HFF-Myc (cell line): ENCODE measurements at places on chromosomes 1 and 21.

DNA sequence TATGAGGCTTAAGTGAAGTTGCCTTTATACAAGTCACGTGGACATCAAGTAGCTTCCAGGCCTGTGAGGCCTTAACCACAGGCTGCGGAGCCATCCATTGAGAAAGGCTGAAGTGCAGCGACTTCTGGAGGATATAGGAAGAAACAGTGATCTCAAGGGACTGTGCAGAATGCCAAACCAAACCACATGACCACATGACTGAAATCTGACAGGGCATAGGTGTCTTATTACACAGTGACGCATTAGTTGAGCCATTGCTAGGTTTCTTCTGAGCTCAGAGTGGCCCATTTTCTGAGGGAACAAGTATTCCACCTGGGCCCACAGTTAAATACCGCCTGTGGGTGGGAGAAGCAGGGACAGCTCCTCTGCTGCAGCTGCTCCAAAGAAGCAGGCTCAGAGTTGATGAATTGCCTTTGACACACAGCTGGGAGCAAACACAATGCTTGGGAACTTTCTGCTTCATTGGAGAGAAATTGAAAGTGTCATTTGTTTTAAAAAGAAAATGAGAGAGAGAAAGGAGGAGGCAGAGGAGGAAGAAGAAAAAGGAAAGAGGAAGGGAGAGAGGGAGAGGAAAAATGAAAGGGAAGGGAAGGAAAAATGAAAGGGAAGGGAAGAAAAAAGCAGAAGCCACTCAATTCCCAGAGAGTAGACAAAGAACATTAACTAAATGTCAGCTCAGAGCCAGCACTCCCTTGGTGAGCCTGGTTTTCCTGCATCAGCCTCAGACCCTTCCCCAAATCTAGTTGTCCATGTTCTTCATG, 94.4 kb downstream of the COLGALT2 start:
- peak; percentile 76 for DNase-seq

DNA sequence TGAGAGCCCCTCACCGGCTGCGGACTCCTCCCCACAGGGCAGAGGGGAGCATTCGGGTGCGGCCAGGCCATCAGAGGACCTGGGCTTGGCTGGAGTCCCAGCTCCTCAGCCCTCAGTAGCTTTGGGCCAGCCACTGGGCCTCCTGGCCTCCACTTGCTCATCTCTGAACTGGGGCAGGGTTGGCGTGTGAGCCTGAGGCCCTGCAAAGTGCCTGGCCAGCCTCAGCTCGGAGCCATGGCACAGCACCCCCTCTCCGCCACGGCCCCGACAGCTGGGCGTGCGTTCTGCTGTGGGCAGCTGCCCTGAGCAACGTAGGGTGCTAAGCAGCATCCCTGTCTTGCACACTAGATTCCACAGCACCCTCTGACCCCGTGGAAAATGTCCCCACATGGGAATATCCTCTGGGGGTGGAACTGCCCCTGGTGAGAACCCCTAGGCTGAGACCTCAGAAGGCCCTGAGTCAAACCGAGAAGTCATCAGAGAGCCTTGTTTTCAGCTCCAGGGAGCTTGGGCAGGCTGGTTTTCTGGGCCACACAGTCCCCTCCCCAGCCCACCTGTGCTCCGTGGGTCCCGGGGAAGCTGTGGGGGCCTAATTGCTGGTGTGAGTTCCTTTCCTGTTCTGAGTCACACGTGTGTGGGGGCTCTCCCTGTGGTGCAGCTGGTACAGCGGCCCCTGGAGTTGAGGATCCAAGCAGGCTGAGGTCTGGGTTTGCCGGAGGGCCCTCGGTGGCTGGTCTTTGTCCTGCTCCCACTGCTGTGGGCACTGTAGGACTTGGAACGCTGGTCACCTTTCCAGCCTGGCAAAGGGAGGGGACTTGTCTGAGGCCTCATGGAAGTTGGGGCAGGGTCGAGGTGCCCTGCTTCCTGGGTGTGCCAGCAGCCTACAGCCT, 24.5 kb downstream of the TP73 start:
- DNase-seq: no peak

GRCh38 chr1:147700042-147701006, 30.0 kb upstream of the ACP6 start:
- peak; percentile 27 for DNase-seq

DNA sequence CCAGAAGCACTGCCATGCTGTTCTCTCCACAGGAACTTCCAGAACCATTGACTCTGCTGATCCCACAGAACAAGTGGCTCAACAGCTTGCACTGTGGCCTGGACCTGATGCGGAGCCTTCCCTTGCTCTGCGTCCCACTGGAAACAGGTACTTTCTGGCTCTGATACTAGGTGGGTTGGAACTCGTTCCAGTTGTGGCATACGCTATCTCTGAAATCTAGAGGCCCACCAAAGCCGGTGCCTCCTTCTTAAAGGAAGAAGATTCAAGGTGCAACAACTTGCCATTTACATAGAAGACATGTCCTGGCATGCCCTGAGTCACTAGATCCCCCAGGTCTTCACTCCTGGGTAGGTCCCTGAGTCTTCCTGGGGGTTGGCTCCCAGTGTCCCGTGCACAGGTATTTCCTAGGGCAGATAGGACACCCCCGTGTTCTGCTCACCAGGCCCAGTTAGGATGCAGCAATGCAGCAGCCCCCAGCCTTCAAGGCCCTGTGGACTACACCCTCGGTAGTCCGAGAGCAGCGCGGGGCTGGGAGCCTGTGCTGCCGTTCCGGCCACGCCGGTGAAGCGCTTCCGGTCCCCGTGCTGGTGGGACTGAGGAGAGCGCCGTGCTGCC, 10.8 kb upstream of the PCBP3 start:
- DNase-seq: no peak

GRCh38 chr1:34500451-34500850, 254.4 kb upstream of the GJB5 start:
- no peak for DNase-seq

- no peak for DNase-seq
These were observed 44.8 kb upstream of the FMOD start for GRCh38 chr1:203395751-203396150.

GRCh38 chr1:29171089-29171488, 10.6 kb downstream of the SRSF4 start:
- no peak for DNase-seq

- DNase-seq: no peak
These were observed 29.5 kb downstream of the AK4 start for GRCh38 chr1:65177457-65177856.

DNA sequence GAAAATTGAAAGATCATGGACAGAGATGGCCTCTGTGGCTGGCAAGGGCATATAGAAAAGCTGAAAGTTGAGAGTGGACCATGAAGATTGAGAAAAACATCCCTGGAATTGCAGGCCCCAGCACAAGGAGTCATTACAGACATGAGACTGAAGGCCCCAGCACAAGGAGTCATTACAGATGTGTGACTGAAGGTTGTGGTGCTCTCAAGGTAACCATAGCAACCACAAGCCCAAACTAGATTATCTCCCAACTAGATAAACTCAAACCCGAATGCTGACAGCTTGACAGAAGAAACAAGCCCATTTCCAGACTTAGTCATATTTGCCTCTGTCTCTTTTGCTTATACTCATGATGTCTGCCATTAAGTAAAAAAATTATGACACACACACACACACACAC, 1252.1 kb upstream of the ADGRL4 start:
- DNase-seq: no peak

DNA sequence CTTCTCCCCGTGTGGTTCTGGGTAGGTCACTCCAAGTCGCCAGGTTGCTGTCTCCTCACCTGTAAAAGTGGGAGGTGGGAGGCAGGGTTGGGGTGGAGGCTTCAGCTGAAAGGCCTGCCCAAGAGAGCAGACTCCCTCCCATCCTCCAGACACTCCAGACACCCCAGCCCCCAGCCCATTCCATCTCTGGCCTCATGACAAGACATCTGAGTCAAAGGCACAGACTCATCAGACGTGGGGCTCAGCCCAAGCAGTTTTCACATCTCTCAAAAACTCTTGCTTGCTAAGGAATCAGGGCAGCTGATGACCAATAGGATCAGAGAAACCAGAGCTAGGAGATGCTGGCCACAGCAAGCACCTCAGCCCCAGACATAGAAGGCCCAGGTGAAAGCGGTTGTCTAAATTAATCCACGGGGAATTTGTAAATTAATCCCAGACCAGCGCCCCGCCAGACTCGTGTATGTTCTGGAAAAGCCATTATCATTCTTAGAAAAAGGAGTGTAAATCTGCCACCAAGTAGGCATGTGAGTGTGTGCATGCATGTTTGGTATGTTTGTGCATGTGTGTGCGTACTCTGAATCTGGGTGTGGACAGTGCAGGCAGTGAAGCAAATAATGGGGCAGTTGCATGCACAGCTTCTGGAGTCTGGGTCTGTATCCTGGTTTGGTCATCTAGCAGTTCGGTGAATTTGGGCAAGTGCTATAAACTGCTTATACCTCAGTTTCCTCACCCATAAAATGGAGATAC, 55.2 kb downstream of the KCND3 start:
- no peak for DNase-seq

DNA sequence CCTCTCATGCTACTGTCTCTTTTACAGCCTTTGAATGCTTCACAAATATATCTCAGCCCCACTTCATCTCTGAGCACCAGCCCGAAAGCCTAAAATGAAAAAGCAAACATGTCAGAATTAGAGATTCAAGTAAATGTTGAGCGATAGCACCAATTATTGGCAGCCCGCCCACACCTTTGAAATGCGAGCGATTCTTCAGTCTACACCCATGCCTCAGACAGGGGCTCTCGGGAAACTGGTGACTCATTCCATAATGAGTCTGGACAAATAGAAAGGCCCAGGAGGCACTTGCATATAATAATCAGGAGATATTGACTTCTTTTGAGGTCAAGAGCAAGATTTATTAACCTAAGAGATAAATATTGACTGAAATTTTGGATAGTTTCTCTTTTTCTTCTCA, 487.3 kb upstream of the PTBP2 start:
- DNase-seq: no peak

- peak; percentile 61 for DNase-seq
These were observed 21.5 kb downstream of the RAP1GAP start for GRCh38 chr1:21647431-21648351.

- DNase-seq: no peak
These were observed 19.9 kb upstream of the LDLRAP1 start for GRCh38 chr1:25523542-25523941.

GRCh38 chr21:36804874-36805611, 106.1 kb downstream of the SIM2 start:
- no peak for DNase-seq

DNA sequence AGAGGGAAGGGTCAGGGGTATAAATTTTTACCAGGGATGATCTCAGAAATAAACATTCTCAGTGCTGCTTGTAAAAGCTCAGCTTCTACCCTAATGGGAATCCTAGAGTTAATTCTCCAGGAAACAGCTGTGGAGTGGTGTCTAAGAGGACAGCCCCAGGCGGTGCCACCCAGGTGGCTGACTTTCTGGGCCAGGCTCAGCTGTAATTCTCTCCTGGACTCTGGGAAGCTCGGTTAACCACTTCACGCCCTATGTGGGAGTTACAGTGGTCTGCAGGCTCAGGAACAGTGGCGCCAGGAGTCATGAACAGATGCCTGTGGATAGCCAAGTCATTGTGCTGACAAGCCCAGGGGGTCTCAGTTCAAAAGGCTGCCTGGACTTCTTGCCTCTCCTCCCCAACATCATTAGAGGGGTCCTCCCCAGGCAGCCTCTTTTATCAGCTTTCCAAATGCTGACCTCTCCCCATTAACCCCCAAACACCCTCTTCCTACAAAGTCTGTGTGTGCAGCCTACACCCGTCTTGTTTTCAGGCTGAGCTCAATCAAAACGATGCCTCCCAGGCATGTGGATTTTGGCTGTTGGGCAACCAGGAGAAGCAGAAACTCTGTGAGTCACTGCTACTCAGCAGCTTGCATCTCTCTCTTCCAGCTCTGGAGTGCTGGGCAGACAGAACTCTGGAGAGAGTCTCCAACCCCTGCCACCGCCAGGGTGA, 1.2 kb downstream of the HHIPL2 start:
- peak; percentile 35 for DNase-seq

- no peak for DNase-seq
These were observed 194.4 kb downstream of the EIF4G3 start for GRCh38 chr1:20982316-20982715.

- no peak for DNase-seq
These were observed 7.7 kb downstream of the KRTAP19-8 start for GRCh38 chr21:31030367-31031106.

DNA sequence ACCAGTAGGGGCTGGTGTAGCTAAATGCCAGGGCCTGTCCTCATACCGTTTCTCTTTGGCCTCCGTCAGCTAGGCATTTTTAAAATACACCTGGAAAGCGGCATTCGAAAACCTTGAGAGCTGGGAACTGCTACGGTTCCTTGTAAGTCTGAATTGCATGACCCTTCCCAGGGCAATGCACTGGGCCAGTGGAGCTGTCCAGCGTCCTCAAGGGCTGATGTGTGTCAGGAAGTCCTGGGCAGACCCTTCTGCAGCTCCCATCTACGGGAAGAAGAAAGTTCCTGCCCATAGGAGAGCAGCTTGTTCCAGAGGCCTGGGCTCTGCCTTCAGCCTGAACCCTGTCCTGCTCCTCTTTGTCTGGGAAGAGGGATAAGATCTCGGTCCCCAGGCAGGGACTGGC, 34.1 kb downstream of the UBASH3A start:
- no peak for DNase-seq

DNA sequence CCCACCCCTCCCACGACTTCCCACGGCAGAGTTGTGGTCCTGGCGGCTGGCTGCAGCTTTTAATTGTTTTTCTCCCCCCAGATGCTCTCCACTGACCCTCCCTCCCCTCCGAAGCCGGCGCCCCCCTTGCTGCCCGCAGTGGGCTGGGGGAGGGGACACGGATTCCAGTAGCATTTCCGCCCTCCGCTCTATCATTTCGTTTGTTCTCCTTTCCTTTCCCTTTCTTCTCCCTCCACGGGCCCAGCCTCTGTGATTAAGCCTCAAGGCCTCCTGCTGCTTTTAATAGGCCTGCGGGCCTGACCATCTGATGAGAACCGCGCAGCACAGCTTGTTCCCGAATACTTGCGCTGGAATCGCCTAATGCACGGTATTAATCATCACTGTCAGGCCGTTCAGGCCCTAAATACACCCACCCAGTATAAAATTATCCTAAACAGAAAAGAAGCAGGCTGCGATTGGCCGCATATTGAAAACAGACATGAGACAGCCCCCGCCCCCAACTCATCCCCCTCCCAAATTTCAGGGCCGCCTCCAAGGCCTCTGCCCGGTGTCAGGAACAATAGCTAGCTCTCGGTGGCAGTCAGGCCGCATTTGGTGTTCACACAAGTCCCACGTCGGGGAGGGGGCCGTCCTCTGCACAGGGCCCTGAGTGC, 102.0 kb upstream of the ARHGEF16 start:
- DNase-seq: no peak

- no peak for DNase-seq
These were observed 60.0 kb downstream of the NRDC start for GRCh38 chr1:51818487-51818886.

DNA sequence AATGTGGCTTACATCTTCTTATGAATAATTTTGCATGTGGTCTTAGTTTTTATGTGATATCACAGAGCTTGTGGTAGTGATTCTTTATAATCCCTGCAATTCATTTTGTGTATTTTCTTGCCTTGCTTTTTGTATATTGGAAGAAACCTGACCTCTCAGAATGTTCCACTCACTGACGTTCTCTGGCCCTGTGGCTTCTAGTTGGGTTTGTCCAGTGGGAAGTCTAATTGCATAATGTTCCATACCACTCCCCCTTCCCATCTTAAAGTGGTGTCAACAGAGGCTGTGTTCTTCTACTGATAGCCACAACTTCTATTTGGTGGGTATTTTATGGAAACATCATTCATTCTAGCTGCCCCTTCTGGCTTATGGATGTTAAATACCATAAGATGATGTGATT, 225.3 kb downstream of the BACH1 start:
- DNase-seq: no peak
